NCI-H1417 (cell line): ENCODE measurements at places on chromosomes 16 and 17.

DNA sequence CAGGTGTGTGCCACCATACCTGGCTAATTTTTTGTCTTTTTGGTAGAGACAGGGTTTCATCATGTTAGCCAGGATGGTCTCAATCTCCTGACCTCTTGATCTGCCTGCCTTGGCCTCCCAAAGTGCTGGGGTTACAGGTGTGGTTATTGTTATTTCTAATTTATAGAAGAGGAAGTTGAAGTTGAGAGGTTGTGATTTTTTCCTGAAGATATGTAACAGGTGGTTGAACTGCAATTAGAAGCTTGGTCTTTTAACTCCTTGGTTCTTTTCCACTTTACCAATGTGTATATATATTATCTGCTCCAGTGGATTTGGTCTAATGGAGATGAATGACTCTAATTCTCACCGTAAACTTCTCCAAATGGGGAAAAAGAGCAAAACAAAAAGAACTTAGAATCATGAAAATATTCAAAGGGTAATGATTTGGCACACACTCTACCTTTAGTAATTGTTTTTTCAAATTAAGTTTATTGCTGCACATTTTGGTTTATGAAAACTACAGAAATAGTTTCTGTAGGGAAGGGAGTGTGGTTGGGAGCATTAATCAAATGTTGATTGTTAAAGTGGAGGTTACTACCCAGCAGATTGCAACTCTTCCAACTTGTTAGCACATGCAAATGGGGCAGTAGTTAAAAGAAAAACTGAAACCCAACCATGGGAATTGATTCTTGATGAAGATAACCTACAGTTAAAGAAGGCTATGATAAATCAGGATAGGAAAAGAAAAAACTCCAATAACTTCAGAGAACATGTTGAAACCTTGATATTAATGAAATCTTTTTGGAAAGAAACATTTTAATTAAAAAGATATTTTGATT, 1.8 kb upstream of the KRT10 start:
- DNase-seq: no peak

GRCh38 chr17:74808714-74809430, 32.7 kb upstream of the NAT9 start:
- no peak for DNase-seq

DNA sequence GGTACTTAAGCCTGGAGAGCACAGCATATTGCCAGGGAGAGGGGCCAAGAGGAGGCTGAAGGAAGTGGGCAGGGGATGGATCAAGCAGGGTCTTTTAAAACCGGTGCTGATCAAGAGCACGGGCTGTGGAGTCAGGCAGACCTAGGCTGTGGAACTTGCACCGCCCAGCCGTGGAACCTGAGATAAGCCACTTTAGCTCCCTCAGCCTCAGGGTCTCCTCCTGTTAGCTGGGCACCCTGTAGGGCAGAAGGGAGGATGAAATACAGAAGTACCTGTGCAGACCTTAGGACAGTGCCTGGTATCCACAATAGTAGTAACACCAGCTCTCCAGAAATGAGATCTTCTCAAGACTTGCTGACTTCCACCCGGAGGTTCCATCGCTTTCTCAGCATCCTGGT, 9.3 kb downstream of the ODAD4 start:
- no peak for DNase-seq

GRCh38 chr17:82217530-82218204, 5.0 kb upstream of the CCDC57 start:
- no peak for DNase-seq

- no peak for DNase-seq
Measured at GRCh38 chr17:64216338-64217248, 46.5 kb downstream of the TEX2 start.

DNA sequence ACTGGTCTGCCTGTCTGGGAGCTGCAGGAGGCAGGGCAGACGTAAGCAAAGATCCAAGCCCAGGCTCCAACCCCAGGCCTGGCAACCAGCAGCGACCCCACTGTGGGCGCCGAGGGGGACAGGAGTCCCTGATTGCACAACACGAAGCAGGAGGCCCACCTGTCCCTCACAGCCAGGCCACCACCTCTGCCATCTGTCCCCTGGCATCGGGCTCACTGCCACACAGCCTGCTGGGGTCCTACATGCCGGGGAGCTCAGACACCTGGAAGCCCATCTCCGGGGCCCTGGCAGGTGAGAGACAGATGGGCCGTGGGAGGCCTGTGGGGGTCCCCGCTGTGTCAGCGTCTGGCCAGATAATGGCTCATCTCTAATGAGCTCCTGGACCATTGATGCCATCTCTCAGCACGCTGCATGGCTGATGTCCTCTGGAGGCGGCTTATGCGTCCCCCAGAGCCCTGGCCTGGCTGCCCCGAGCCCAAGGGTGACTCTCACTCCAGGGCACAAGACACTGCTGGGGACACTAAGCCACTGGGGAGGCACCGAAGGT, 11.3 kb upstream of the RASD1 start:
- DNase-seq: peak; percentile 61

DNA sequence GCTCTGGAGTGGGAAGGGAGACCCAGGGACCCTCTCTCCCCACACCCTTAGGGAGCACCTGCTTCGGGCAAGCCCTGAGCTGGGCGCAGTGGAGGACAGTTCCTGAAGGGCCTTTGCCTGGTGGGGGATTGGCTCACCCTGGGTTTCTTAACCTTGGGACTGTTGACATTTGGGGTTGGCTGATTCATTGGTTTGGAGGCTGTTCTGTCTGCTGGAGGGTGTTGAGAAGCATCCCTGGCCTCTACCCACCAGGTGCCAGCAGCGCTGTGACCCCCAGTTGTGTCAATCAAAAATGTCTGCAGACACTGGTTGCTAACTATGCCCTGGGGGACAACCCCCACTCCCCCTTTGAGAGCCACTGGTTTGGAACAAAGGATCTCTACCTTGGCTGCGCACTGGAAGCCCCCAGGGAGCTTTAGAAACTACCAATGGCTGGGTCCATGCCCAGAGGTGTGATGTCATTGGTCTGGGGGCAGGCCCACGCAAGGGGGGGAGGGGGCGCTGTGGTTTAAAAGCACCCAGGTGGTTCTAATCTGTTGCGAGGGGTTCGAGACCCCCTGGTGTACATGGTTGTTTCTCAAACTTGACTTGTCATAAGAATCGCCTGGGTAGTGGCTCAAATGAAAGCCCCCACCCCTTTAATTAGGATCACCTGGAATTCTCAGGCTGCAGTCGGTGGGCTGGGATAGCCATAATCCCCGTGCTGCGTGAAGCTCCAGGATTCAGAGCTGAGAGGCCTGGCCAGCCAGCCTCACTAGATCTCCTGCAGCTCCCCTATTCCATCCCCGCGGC, 151.9 kb upstream of the GSE1 start:
- peak; percentile 94 for DNase-seq

- no peak for DNase-seq
Measured at GRCh38 chr17:3762922-3763776, 37.8 kb downstream of the ITGAE start.

DNA sequence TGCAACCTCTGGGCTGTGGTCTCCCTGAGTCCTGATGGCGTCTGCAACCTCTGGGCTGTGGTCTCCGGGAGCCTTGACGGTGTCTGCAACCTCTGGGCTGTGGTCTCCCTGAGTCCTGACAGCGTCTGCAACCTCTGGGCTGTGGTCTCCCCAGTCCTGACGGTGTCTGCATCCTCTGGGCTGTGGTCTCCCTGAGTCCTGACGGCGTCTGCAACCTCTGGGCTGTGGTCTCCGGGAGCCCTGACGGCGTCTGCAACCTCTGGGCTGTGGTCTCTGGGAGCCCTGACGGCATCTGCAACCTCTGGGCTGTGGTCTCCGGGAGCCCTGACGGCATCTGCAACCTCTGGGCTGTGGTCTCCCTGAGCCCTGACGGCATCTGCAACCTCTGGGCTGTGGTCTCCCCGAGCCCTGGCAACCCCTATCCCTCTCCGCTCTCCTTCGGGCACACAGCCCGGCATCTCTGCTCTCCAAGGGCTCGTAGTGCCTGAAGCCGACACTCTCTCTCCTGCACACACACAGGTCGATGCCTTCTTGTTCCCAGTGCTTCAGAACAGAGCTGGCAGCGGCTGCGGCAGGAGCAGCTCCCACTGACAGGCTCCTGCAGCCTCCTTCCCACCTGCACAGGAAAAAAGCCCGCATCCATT, 45.6 kb downstream of the METRNL start:
- DNase-seq: no peak

GRCh38 chr17:66786107-66786506, 48.8 kb upstream of the CACNG5 start:
- no peak for DNase-seq

DNA sequence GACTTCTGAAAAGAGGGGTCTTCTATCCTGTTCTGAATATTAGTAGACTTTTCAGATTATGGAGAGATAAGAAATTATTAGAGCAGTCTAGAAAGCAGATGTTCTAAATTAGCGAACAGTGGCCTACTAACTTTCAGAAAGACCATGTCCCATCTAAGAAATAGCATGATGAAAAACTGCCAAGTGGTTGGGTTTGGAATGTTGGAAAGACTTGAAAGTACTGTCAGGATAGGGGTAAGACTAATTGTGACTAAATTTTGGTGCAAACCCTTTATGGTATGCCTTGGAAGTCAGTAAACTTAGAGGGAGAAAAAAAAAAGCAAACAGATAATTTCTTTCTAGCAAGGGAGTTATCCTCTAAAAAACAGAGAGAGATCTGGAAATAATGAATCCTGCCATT, 41.1 kb downstream of the TANGO6 start:
- no peak for DNase-seq

GRCh38 chr17:82012640-82013295, 9.9 kb downstream of the CENPX start:
- DNase-seq: peak; percentile 71

- no peak for DNase-seq
Measured at GRCh38 chr16:88012360-88012759, 61.1 kb downstream of the BANP start.

DNA sequence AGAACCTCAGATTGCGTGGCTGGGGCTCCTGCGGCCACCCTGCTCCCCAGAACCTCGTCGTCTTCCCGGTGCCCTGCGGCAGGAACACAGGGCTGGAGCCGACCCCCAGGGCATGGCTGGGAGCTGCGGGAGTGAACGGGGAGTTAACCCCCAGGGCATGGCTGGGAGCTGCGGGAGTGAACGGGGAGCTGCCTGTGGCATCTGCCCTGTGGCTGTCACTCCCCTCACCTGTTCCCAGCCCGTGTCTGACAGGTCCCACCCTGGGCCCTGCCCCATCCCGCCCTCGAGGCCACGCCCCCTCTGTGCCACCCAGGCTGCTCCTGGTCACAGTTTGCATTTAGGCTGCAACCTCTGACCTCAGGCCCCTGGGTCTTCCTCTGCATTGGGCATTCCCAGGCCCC, 39.4 kb upstream of the ACSF3 start:
- DNase-seq: no peak

DNA sequence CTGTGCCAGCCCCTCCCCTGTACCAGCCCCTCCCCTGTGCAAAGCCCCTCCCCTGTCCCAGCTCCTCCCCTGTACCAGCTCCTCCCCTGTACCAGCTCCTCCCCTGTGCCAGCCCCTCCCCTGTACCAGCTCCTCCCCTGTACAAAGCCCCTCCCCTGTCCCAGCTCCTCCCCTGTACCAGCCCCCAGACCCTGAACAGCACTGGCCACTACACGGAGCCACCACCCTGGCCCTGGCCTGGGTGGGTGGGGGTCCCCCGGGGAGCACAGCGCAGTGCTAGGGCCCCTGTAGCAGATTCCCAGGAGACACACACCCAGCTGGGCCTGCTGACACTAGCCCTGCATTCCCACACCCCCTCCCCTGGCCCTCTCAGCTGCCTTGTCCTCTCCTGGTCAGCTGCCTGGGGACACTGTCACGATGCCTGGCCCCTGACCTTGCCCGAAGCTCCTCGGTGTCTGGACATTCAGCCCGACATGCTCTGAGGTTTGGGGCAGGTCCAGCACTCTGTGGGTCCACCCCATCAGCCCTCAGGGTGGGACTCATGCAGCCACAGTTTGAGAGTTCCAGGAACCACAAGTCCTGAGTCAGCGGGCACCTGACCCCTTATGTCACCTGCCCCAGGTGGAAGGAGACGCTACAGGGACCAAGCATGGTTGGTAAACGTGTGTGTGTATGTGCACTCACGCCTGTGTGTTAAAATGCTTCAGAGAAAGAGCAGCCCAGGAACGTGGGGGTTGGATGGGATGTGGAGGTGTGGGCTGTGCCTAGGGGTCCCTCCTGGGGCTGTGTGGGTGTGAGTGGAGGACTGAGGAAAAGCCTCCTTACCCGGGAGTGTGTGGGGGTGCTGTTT, 114.2 kb downstream of the METRNL start:
- no peak for DNase-seq

- DNase-seq: no peak
Measured at GRCh38 chr16:62038225-62038624, 2.0 kb upstream of the CDH8 start.

DNA sequence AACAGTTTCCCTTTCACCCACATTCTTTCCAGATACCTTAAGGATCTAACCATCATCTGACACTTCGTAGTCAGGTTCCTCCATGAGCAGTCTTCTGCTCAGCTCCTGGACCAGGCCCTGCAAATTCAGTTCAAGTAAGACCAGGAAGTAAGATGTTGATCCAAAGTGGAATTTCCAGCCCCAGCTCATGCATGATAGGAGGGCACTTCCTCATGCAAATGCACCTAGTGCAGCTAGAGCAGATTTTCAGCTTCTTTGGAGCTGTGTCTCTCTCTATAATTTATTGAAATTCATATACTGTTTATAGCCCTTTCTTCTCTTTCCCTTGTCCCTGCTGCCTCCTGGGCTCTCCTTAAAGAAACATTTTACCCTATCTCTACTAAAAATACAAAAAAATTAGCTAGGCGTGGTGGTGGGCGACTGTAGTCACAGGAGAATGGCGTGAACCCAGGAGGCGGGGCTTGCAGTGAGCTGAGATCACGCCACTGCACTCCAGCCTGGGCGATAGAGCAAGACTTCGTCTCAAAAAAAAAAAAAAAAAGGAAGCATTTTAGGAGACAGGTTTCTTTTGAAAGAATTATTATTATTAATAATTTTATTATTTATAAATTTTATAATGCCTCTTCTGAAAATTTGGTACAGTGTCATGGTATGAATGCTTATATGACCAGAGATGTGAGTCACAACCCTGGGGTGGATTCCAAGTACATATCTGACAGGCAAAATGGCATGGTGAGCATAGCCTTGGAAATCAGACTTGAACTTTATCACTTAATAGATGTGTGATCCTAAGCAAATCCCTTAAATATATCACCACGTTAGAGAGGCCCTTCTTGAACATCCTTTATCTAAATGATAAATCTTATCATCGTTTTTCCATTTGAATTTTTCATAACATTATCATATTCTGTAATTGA, 94.3 kb downstream of the SSH2 start:
- no peak for DNase-seq

- DNase-seq: no peak
Measured at GRCh38 chr16:13634959-13635358, 285.0 kb upstream of the ERCC4 start.

GRCh38 chr16:55663225-55663624, 7.4 kb downstream of the SLC6A2 start:
- no peak for DNase-seq

GRCh38 chr17:55629995-55630394, 92.7 kb downstream of the TMEM100 start:
- no peak for DNase-seq

GRCh38 chr16:19239511-19240155, 45.9 kb upstream of the CLEC19A start:
- no peak for DNase-seq

GRCh38 chr17:11738151-11738550, 139.9 kb downstream of the DNAH9 start:
- DNase-seq: no peak

- DNase-seq: no peak
Measured at GRCh38 chr16:65305266-65305959, 183.6 kb upstream of the CDH11 start.
